SK-N-SH (cell line): ENCODE measurements at places on chromosomes 5 and 9. TPM values are rescaled to one million over a fixed set of nuclear protein-coding genes. Genes with fewer than 3 reads are reported as not detected.
A peak's percentile ranks its signal among the peaks of the same experiment; 100 is the strongest.

- DNase-seq: no peak
These were observed 5.6 kb upstream of the SPARC start for GRCh38 chr5:151692312-151692711.

- DNase-seq: no peak
These were observed 65.9 kb upstream of the DAP start for GRCh38 chr5:10826971-10827370.

GRCh38 chr9:2853517-2853916 is 9.6 kb upstream of the PUM3 start:
- DNase-seq: no peak

- no peak for DNase-seq
These were observed 312.6 kb downstream of the MCTP1 start for GRCh38 chr5:94972268-94972667.

DNA sequence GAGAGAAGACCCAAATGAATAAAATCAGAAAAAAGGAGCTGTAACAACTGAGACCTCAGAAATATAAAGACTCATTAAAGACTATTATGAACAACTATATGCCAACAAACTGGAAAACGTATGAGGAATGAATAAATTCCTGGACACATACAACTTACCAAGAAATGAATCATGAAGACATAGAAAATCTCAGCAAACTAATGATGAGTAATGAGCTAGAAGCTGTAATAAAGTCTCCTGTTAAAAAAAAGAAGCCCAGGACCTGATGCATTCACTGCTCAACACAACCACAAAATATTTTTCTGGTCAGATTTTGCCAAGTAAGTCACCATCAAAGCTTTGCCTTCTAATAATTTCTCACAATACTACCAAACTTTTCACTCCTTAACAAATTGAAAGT is 666.7 kb downstream of the LRRC70 start:
- no peak for DNase-seq

The SLC45A2 gene
- 0.02 TPM in 1 of 2 replicates, not detected in the other for polyA plus RNA-seq

GRCh38 chr5:40006260-40006659 is 581.5 kb upstream of the DAB2 start:
- no peak for DNase-seq

DNA sequence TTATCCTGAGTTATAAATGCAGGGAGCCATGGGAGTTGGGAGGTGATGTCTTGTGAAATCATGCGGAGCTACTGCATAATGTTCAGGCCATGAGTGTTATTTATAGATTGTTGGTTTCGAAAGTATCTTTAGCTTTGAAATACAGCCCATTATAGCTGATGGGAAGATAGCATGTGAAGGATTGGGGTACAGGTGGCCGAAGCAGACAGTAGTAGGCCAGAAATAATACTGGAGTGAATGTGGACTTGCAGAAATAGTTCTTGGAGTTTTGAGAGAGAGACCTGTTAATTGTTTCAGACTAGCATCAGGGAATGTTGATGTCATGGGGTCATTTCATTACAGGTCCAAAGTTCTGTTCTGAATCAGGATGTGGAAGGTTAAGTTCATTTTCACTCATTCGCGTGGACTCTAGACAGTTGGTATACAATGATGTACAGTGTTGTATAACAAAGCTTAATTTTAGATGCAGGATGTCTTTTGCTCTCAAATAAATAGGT is 3.8 kb downstream of the ATP6V1G1 start:
- no peak for DNase-seq

- DNase-seq: no peak
These were observed 164.8 kb downstream of the ARHGAP26 start for GRCh38 chr5:142935014-142935413.

DNA sequence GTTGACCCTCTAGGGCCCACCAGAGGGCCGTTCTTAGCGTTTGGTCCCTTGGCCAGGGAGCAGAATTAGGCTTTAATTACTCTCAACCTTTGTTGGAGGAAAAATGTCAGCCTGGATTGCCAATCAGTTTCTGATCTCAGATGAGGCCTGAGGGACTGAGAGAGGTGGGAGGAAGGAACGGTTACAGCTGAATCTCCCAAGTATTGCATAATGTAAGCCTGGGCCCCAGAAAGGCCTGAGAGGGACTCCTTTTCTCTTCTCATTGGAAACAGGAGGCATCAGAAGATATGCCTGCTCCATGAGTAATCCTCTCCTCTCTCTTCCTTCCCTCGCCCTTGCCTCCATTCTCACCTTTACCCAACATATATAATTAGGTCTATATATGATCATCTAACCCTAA is 105.7 kb downstream of the INSYN2B start:
- DNase-seq: no peak

DNA sequence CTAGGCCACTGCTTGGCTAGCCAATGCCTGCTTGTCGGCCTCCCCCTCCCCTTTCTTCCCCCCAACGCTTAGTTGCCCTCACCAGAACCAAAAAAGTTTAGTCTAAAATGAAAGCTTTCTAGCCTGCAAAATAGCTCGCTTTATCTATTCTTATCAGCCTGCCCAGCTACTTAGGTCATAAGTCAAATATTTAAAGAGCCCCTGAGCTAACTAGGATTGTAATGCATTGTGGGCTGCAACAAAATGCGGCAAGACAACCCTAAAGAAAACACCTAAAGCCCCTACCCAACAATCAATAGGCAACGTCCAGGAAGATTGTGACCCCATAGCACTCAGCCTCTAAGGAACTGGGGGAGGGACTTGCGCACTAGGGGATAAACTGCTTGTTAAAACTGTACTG is 38.6 kb upstream of the PCSK5 start:
- no peak for DNase-seq

The LCN10 gene
- not detected in 2 replicates for polyA plus RNA-seq

DNA sequence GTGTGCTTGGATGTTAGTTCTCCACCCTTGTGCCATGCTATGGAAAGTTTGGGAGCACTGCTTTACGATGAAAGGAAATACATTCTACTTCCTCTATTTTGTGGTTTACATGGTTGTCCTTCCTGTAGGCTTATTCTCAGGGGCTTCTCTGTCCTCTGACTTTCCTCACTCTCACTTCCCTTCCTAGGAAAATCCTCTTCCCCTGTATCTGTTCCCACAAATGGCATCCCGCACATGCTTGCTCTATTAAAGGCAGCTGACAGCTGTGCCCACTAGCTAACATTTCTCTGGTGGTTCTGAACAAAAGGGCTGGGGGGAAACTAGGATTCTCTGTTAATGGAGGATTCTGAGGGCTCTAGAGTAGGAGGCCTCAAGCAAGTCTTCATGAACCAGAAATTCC is 52.4 kb downstream of the FAM170A start:
- DNase-seq: no peak

DNA sequence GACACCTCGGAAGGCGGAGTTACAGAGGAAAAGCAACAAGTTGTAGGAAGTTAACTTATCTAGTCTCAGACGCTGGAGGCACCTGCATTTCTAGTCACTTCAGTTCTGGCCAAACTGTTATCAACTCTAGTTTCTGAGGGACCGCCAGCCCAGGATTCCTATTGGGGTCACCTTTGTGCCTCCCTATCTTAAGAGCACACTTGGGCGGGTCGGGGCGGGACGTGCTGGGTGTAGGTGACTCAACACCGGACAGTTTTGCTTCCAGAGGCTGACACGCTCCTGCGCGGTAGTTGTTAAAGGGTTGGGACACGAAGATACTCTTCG is 679 bp upstream of the KDM4C start:
- peak; percentile 55 for DNase-seq

GRCh38 chr9:126705767-126706697 is 92.3 kb downstream of the LMX1B start:
- DNase-seq: peak; percentile 36

DNA sequence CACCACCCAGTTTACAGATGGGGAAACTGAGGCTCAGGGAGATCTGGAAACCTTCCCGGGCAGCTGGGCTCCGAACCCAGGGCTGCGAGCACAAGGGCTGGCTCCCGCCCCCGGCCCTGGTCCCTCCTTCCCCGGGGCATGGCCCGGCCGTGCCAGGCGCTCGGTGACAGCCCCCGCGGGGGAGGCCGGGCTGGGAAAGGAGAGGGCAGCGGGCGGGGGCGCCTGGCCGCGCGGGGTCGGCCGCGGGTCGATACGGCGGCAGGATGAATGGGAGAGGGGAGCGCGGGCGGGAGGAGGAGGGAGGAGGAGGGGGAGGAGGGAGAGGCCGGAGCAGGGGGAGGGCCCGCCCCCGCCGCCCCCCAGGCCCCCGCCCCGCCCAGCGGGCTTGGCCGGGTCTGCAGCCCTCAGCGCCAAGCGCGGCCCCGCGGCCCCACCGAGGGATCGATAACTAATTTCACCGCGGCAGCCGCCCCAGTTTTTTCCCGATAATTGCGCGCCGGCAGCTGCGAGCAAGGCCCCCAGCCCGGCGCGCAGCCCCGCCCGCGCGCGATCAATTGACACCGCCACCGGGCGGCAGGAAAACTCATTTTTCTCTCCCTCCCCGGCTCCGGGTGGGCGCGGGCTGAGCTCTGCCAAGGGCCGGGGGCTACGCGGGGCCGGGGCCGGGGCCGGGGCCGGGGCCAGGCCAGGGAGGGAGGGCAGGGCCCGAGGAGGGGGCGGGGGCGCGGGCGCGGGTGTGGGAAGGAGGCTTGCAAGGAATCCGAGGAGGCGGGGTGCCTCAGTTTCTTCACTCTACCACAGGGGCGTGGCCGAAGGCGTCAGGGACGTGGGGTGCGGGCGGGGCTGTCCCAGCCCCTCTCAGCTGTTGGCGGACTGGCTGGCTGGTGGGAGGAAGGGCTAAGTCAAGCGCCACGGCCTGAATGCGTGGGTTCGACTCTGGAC is 52.1 kb downstream of the C9orf50 start:
- peak; percentile 90 for DNase-seq

- no peak for DNase-seq
These were observed 81.2 kb upstream of the APC start for GRCh38 chr5:112656451-112656850.

The TMEM171 gene
- 7.6 and 8.9 TPM in 2 replicates for polyA plus RNA-seq

DNA sequence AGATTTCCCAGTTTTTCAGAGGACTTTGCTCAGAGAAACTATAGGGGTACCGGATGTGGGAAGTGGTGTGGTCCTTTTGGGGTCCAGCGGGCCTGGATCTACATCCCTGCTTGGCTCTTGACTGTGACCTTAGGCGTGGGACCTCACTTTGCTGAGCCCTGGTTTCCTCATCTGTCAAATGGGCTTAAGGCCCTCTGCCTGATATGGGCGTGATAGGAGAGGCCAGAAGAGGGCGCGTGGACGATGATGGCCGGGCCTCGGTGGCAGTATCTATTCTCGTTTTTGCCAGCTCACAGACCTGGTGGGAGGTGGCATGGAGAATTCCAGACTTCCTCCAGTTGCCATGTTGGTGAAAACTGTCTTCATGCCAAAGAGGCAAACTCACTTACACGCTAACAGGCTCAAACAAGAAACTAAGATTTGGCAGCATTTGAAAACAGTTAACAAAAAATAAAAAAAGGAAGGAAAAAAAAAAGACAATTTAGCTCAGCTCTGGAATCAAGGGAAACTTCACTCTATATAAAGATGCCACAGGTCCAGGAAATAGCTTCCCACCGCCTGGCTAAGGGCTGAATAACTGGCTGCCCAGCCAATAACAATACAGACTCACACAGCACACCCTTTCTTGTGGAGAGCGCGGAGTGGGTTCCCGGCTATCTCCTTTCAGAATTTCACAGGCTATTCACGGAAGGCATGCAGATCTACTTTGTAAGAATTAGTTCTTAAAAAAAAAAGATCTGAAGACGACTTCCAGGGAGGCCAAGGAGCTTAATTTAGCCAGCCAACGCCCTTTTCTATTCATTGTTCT is 1.7 kb downstream of the SH3PXD2B start:
- DNase-seq: peak; percentile 42

The FAM163B gene
- 0.05 and 0.15 TPM in 2 replicates for polyA plus RNA-seq

DNA sequence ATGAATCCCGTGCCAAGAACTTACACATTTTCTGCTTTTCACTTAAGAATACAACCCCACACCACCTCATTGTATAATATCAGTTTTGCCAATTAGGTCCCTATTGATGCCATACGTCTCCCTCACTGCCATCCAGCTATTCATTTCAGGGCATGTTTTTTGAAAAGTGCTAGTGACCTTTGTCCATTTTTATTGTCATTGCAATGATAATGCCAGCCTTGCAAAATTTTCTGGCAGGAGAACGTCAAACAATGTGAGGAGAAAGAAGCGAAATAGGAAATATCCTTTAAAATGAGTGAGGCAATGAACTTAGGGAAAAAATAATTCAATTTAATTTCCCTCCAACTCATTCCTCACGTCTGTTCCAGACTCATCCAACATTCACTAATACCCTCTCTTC is 111.8 kb upstream of the CKMT2 start:
- DNase-seq: no peak

The TSC1 gene
- polyA plus RNA-seq: 18.3 and 27.6 TPM in 2 replicates

- no peak for DNase-seq
These were observed 75.1 kb upstream of the SPRY4 start for GRCh38 chr5:142399891-142400290.

- no peak for DNase-seq
These were observed 56.3 kb downstream of the STK10 start for GRCh38 chr5:172131690-172132089.

GRCh38 chr5:171604195-171604594 is 181.4 kb upstream of the SMIM23 start:
- DNase-seq: no peak

GRCh38 chr5:171797543-171797942 is 11.9 kb downstream of the SMIM23 start:
- no peak for DNase-seq

- DNase-seq: no peak
These were observed 340.9 kb downstream of the RASEF start for GRCh38 chr9:82722051-82722450.

- no peak for DNase-seq
These were observed 51.9 kb downstream of the GALNT10 start for GRCh38 chr5:154242442-154242841.

The CWC27 gene
- polyA plus RNA-seq: 6.6 and 10.2 TPM in 2 replicates

GRCh38 chr9:128690684-128691034 is 1.6 kb downstream of the SET start:
- DNase-seq: no peak

GRCh38 chr9:76114144-76114543 is 223.7 kb downstream of the PCSK5 start:
- DNase-seq: no peak

DNA sequence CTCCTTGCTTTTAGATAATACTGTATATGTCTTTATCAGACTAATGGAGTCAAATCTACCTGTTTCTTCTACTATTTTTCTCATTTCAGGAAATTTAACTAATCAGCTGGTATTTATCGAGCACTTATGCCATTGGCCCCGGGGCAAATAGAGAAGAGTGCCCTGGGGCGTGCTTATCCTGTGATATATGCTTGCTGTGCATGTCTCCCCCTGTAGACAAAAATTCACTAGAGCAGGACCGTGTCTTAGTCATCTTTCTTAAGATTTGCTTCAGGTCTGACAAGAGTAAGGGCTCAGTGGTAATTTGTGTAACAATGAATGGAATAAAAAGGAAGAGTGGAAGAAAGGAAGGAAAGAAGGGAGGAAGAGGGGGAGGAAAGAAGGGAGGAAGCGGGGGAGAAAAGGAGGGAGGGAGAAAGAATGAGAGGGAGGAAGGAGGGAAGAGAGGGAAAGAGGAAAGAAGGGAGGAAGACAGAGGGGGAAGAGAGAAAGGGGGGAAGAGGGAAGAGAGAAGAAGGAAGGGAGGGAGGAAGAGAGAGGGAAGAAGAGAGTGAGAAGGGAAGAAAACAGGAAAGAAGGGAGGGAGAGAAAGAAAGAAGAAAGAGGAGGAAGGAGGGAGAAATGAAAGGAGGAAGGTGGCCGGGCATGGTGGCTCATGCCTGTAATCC is 295.7 kb upstream of the PANK3 start:
- DNase-seq: no peak

GRCh38 chr5:172722327-172722815 is 48.6 kb downstream of the DUSP1 start:
- DNase-seq: no peak
